ENCODE measurements at places on chromosomes 4 and X.
A peak's percentile ranks its signal among the peaks of the same experiment; 100 is the strongest.

GRCh38 chrX:39159921-39160507 is 358.8 kb downstream of the MID1IP1 start:
- DNase-seq: peak; percentile 20

DNA sequence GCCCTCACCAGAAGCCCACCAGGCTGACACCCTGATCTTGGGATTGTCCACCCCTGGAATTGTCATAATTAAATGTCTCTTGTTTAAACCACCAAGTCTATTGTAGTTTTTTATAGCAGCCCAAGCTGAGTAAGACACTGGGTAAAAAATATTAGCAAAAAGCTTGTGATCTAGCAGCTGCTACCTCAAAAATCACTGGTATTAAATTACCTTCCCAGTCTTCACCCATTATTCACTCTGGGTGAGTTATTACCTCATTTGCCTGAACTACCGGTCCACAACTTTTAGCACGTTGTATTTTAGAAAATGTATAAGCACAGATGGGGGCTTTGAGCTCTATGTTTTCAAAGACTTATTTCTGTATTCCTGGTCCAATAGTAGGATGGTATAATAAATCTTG is 12.0 kb upstream of the TRIM61 start:
- DNase-seq: no peak

DNA sequence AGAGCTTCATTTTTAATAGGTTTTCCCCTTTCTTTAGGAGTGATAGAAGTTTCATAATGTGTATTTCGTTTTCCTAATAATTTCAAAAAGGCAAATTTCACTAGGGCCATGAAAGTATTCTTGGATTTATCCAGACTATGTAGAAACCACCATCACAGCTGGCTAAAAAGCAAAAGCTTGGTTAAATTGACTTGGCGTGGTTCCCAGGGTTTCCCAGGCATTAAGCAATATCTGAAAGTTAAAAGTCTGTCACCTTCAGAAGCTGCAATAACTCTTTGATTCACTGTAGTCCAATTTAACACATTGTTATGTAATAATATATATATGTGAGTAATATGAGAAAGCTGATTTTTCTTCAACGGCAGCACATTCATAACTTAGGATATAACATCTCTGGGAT is 38.3 kb downstream of the NDNF start:
- DNase-seq: no peak

DNA sequence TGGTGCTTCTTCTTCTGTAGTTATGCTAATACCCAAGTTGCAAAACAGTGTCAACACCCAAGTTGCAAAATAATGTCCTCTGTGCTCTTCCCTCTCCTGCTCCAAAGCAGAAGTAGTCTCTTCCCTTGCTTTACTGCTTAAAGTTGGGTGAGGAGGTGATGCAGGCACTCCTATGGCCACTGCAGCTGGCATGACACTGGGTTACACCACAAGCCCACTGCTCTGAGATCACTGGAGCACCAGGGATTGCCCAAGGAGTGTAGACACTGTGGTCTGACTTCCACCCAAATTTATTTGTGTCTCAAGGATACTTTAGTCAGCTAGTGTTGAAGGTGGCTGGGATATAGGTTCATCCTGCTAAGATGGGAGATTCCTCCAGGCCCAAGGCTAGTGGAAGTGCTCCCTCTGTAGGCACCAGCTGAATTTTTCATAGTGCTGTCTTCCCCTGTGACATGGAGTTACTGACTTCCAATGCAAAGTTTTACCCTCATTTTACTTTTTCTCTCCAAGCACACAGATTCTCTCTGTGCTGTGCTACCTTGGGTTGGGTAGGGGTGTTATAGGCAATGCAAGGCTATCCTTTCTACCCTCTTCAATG is 196.2 kb upstream of the TENT5D start:
- DNase-seq: no peak

GRCh38 chr4:85744950-85745349 is 270.0 kb downstream of the ARHGAP24 start:
- no peak for DNase-seq

DNA sequence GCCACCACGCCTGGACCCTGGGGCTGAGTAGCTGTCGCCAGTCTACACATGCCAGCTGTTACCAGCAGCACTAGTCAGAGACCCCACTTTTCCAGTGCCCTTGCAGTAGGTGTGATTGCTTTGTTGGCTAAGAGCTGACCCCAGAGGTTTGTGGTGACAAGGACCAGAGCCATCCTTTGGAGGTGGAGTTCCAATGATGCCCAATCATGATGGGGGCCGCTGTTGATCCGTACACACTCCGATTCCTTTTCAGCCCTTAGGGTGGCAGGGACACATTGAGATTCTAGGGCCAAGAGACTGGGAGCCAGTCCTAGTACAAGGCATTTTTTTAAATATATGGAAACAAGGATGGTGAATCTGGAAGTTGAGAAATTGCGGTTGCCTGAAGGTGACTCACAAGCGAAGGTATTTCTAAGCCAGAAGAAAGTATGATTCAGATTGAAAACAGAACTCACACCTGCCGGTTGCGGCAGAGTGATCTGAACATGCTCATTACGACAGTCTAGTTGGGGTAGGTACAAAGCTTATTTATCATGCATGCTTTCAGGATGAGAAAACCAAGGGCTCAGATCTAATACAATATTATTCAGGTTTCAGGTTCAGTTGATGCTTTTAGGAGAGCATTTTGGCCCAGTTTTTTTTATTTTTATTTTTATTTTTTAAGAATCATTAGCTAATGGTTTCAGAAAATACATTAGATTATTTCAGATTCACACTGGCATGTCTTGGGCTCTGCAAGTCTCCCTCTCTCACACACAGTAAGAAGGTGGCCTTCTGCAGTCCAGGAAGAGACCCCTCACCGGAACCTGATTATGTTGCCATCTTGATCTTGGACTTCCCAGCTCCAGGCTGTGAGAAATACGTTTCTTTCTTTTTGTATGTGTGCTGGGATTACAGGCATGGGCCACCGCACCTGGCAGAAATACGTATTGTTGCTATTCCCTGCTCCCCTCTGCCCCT is 43.4 kb downstream of the SHROOM2 start:
- DNase-seq: peak; percentile 81

DNA sequence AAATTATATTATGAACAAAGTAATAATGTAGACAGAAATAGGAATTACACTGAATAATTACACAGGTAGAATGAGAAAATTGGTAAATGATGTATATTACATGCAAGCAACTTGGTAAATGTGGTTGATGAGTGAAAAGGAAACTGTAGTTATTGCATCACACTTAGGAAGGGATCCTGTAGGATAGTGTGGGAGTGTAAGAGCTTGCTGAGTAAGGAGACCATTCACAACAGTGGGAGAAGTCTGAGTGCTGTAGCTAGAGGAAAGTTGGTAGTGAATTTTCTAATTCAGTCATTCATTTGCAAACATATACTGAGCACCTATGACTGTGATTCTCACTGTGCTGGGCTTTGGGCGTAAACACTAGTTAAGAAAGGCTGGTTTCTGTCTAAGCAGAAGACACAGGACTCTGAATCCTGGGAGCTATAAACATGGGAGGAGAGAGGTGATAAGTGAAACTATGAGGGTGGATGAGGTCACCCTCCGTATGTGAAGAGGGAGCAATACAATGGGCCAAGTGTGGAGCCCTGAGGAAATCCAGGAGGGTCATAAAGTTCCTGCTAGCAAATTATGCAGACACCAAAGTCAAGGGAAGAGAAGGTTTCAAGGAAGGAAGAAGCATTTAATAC is 14.2 kb upstream of the CPE start:
- no peak for DNase-seq

DNA sequence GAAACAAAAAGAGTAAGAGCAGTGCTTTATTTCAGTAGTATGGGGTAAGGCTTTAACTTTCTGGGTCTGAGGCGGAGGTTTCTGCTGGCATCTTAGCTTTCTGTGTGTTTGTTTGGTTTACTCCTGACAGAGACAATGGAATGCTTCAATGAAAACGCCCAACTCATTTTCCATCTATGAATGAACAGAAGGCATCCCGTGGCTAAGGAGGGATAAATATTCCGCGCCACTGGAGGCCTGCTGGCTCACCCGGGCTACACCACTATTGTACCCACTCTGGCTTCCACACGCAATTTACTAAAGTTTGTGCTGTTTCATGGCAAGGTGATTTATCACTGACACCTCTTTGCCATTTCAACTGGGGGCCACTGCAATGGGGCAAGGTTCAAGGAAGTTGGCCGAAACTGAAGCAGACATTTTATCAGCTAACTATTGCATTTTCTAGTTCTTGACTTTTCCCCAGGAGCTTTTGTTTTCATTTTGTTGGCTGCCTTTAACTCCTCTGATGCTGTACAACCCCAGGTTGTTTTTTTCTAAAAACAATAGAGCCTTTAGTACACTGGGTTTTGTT is 32.8 kb upstream of the PPARGC1A start:
- no peak for DNase-seq

GRCh38 chrX:115226929-115227328 is 7.0 kb downstream of the LRCH2 start:
- DNase-seq: peak; percentile 48

- DNase-seq: no peak
Measured at GRCh38 chrX:45956191-45956870, 588.9 kb downstream of the ZNF674 start.

DNA sequence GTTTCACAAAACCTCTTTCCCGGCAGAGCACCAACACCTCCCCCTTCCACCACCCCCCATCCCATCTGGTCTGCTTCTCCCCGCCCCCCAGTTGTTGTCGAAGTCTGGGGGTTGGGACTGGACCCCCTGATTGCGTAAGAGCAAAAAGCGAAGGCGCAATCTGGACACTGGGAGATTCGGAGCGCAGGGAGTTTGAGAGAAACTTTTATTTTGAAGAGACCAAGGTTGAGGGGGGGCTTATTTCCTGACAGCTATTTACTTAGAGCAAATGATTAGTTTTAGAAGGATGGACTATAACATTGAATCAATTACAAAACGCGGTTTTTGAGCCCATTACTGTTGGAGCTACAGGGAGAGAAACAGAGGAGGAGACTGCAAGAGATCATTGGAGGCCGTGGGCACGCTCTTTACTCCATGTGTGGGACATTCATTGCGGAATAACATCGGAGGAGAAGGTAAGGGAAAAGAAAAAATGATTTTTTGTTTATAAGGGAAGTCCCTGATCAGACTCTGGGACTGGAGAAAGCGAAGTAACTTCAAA is at the start of gene PDGFRA:
Gene PDGFRA (plus strand): TSS at position 333 of the 541 bp plus-strand sequence. CDS start 29,476 bp downstream, outside the sequence.
- no peak for DNase-seq

GRCh38 chr4:151045907-151046306 is 30.8 kb upstream of the LRBA start:
- DNase-seq: peak; percentile 24

DNA sequence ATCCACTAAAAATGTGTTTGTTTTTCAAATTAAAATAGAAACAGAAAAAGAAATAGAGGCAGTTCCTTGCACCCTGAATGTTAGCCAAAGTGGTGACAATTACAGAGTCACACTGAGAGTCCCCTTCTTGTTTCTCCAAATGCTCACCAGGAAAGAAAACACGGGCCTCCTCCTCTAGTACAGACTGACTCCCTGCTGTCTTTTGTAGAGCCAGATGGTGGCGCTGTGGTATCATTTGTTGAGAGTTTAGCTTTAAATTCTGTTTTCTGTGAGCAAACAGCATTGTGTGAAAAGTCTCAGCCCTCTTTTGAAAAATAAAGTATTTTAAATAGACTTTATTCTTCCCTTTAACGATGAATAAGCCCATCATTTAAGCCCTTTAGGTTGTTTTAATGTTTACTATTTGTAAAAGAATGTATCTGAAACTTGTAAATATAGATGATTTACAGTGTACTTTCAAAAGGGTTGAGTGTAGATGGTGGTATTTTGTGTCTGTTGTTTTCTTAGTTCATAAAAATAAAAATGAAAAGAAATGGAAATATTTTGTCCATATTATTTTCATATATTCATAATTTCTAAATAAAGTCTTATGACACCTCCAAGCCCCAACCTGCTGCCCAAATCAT is 36.9 kb upstream of the ATOH1 start:
- DNase-seq: peak; percentile 58

DNA sequence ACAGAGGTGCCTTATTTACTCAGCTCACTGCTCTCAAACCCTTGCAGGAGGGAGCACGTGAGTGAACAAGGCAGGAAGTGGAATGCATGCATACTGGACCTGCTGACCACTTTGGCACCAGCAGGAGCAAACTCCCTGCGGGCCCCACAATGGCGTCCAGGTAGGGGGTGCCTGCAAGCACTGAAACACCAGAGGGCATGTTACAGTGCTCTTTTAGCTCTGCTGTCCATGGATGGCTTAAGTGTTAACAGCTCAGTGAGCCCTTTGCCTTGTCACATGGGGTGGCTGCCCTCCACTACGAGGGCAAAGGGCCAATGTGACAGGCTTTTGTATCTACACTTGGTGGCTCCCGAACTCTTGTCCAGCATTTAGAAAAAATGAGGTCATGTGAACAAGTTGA is 199.5 kb upstream of the UGT8 start:
- DNase-seq: no peak

GRCh38 chr4:81427344-81427821 is 44.3 kb downstream of the RASGEF1B start:
- DNase-seq: no peak

GRCh38 chrX:79444694-79445210 is 77.6 kb upstream of the ITM2A start:
- DNase-seq: no peak

GRCh38 chrX:1093121-1093520 is 119.3 kb downstream of the CRLF2 start:
- DNase-seq: no peak

- no peak for DNase-seq
Measured at GRCh38 chr4:39096847-39097246, 34.8 kb downstream of the KLHL5 start.

- no peak for DNase-seq
Measured at GRCh38 chrX:118347736-118348135, 1.8 kb downstream of the WDR44 start.

DNA sequence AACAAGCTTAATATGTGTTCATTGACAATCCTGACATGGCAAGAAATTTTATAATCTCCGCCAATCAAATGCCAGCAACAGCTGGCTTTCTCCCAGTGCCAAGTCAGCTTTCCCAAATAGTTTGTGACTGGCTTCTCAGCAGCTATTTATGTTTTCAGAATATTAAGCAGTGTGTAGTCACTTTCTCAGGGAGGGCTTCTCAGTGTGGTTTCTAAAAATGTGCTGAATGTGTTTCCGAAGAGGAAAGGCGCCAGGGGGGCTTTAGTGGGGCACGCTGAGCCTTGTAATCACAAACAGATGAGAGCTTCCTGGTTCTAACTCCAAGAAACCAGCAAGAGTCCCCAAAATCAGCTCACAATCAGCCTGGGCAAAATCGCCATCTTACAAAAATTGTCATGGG is 258.7 kb upstream of the CPEB2 start:
- DNase-seq: no peak

DNA sequence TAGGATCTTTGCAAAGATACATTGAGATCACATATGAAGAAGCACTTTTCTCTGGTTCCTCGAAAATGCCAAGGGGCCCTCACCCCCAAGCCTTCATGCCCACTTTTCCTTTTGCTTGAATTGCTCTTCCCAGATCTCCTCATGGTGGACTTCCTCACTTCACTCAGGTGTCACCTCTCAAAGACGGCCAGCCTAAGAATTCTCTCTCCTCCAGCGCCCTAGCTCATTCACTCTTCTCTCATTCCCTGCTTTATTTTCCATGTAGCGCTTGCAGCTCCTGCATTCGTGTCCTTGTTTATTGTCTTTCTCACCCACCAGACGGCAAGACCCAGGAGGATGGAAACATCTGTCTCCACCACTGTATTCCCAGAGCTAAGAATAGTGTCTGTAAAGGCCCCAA is 32.9 kb downstream of the CCKAR start:
- DNase-seq: no peak

Data from GM12865 (cell line).